Forelimb muscle (tissue), 1 donor: ENCODE measurements at places on chromosomes 13 and 19.

- no peak for DNase-seq
These were observed 3.3 kb upstream of the F10 start for GRCh38 chr13:113119166-113119821.

DNA sequence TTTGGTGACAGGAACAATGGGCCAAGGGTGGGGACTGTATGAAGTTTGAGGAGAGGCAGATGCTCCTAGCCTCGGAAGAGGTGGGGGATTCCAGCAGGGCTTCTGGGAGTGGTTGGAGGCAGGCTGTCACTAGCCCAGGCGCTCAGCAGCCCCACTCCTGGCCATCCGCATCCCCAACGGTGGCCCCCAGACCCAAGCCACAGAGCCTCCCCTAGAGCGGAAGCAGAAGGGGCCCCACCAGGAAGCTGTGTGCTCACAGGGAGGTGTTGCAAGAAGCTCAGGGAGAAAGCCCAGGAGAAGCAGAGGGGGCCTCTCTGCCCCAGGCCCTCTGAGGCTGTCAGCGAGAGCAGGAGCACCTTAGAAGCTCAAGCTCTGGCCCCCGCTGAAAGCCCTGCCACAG lies 8.3 kb downstream of the PRAM1 start:
- DNase-seq: no peak

GRCh38 chr19:12969292-12969988 lies at the start of gene DAND5:
TSS of gene DAND5 (plus strand) at chr19:12969576. CDS start at chr19:12969661, 85 bp downstream.
- DNase-seq: no peak

- no peak for DNase-seq
These were observed 249.5 kb upstream of the TSHZ3 start for GRCh38 chr19:31598730-31599238.

GRCh38 chr19:2578901-2579677 lies 103.2 kb downstream of the GADD45B start:
- no peak for DNase-seq

GRCh38 chr13:21894703-21895699 lies 224.1 kb downstream of the FGF9 start:
- DNase-seq: no peak

DNA sequence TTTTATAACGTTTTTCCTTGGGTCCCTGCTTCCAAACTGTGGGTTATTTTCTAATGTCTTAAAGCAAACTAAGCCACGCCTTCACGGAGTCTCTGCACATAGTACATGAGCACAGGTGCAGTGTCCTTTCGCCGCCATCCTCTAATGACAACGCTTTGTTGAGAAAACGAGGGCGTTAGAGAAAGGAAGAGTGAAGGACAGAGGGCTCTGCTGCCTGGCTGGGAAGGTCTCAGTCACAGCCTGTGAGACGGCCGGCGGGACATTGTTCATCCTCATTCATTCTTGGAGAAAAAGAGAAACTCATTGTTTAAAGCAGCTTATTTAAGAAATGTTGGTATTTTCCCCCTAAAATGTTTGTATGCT lies 9.5 kb downstream of the IL17D start:
- DNase-seq: no peak

DNA sequence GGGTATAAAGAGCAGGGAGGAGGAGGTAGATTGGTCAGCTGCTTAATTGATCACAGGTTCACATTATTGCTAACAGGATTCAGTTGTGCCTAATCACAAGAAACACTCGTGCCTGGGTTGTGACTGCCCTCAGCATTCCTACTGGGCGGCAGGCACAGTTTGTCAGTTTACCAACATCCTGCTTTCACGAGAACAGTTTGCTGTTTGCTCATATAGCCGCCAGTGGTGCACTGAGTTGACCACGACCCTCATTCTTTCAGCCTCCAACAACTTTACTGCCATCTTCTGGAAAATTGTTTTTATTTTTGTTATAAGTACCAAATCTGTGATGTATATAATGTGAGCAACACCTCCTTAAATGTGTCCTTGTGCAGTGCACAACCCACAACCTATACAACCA lies 16.2 kb upstream of the IFT88 start:
- DNase-seq: no peak

DNA sequence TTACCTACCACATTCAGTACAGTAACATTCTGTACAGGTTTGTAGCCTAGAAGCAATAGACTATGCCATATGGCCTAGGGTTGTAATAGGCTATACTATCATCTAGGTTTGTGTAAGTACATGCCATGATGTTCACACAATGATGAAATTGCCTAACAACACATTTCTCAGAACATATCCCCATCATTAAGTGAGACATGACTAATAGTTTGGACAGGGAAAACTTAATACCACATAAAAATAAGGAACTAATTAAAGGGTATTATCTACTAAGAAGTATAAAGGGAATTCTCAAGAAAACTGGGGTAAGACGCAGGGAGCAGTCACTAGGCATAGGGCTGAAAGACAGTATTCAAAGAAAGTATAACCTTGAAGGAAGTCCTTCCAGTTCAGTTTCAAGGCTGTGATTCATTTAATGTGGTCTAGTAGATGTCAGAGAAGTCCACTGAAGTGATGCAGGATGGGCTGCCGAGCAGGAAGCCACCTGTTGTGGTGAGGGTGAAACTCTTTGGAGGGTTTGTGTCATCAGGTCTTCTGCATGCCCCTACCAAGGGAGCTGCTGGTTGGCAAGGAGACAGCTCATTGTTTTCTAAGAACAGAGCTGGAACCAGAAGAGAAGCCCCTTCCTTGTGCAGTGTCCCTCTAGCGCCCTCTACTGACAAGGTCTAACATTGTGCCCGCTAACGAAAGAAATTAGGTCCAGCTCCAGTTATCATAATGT lies 122.9 kb downstream of the OLFM4 start:
- no peak for DNase-seq

GRCh38 chr13:34862311-34862710 lies 79.8 kb upstream of the NBEA start:
- DNase-seq: no peak

- no peak for DNase-seq
These were observed 39.9 kb downstream of the ELF1 start for GRCh38 chr13:40979232-40979631.

DNA sequence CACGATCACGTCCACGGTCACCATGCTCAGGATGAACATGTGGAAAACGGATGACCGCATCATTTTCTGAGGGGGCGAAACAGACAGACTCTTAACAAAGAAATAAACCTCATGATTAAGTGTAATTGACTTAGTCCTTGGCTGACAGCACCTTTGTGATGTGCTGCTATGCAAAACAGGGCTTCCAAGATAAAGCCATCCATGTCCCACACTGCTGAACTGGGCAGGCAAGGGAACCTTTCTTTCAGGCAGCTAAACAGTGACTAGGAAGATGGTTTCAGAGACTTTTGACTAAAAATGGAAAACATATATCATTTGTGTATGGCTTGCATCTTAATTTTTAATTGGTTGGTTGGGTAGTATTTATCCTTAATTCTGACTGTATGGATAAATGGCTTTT lies 157.8 kb downstream of the NALCN start:
- DNase-seq: no peak

GRCh38 chr19:1028062-1028926 lies 1.9 kb downstream of the CNN2 start:
- no peak for DNase-seq

GRCh38 chr19:37470216-37470615 lies 1.1 kb downstream of the ZNF570 start:
- no peak for DNase-seq
